Vagina (tissue), 2 donors: ENCODE measurements at places on chromosomes 7 and 10. TPM values are rescaled to one million over a fixed set of nuclear protein-coding genes. Genes with fewer than 3 reads are reported as not detected.

DNA sequence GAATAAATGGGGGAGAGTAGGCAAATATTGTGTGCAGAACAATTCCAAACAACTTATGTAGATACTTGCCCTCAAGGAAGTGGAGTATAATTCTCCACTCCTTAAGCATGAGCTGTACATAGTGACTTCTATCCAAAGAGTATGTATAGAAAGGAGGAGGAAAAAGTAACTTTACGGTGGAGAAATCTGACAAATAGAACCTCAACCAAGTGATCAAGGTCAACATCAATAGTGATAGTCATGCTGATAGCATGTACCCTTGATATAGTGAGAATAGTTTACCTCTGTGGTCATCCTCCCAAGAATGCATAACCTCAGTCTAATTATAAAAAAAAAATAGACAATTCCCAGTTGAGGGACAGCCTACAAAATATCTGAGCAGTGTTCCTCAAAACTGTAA is 89.1 kb upstream of the NANOS1 start:
- no peaks in the 10 kb centered on the region for H3K27me3 ChIP-seq
- H3K27ac ChIP-seq, result no peak overlapping the region
- DNase-seq, result no peak
- no peak overlapping the region for H3K4me3 ChIP-seq

DNA sequence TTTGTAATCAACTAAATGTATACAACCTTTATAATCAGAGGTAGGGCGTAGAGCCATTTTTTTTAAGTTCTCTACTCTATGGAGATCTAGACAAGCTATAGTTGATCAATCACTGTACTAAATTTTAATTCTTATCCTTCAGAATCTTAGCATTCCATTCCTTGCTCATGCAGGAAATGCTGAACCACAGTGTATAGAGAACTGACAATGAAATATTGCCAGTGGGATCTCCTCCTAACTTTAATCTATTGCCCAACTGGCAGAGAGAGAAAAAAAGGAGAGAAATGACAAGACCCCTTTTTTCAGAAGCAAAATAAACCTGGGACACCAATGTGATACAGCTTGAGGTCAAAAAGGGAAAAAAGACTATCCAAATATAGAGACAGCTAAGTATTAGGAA is 26.4 kb upstream of the PPP3CB start:
- H3K27me3 ChIP-seq, result no peaks in the 10 kb centered on the region
- no peak overlapping the region for H3K4me3 ChIP-seq
- DNase-seq, result no peak
- H3K36me3 ChIP-seq, result peaks cover 72% of the 10 kb centered on the region

- no peak overlapping the region for H3K27ac ChIP-seq
- no peaks in the 10 kb centered on the region for H3K4me1 ChIP-seq
- H3K36me3 ChIP-seq, result no peaks in the 10 kb centered on the region
Observed at GRCh38 chr7:121752706-121753105, 120.3 kb upstream of the PTPRZ1 start.

DNA sequence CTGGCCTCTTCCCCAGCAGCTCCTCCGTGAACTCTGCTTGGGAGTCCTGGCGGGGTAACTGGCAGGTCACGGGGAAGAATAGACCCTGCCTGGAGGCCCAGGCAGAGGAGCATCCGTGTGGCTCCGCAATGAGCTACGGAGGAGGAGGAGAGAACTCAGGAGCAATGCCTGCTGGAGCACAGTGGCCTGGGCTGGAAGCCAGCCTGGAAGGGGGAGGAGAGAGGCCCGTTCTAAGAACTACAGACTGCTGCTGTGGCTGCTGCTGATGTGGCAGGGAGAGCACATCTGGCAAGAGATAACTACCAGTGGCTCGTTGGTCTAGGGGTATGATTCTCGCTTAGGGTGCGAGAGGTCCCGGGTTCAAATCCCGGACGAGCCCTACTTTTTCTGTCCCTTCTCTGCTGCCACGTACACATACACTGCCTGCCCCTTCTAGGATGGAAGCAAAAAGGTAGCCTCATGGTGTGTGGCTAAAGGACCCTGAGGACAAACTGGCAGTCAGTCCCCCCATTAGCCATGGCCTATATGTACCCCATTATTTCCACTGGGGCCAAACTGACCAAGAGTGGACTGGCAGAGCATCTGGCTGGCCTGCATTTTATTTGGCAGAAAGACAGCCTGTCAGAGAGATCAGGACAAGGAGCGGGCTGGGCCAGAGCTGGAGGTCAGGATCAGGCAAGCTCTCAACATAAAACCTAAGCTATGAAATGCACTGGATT is 7.7 kb upstream of the OPN1SW start:
- no peaks in the 10 kb centered on the region for H3K36me3 ChIP-seq
- no peak overlapping the region for H3K4me3 ChIP-seq

Gene ZEB1
- total RNA-seq, result 82.7 TPM

Gene GPRIN2
- 5.6 TPM for total RNA-seq

Gene LRRN3
- 0.98 TPM for total RNA-seq

Gene CXCL12
- total RNA-seq, result 112 TPM
